Skeletal muscle tissue (tissue), 5 donors: ENCODE measurements at places on chromosomes 3 and 15. TPM values are rescaled to one million over a fixed set of nuclear protein-coding genes. Genes with fewer than 3 reads are reported as not detected.

Gene TTBK2
- total RNA-seq: 8.4 TPM

Gene WDR76
- total RNA-seq: 5.7 TPM

Gene SCAANT1
- total RNA-seq: not detected

Gene CCRL2
- 1.6 TPM for total RNA-seq

Gene CCDC71
- 11.5 TPM for total RNA-seq

Gene MUC20
- total RNA-seq: 1.0 TPM
